WTC11 (cell line): ENCODE measurements at places on chromosomes 11 and 22. TPM values are rescaled to one million over a fixed set of nuclear protein-coding genes. Genes with fewer than 3 reads are reported as not detected.
A peak's percentile ranks its signal among the peaks of the same experiment; 100 is the strongest.

GRCh38 chr22:26479043-26479791 lies 4.4 kb downstream of the HPS4 start:
- peak overlapping the region; percentile 1 for H3K4me3 ChIP-seq
- H3K27ac ChIP-seq = peak overlapping the region; percentile 38
- H3K36me3 ChIP-seq = peaks cover 43% of the 10 kb centered on the region
- peaks cover 35% of the 10 kb centered on the region for H3K4me1 ChIP-seq

GRCh38 chr11:112670806-112671570 lies 290.2 kb upstream of the NCAM1 start:
- no peak overlapping the region for H3K27ac ChIP-seq
- peaks cover 27% of the 10 kb centered on the region for H3K36me3 ChIP-seq
- no peak overlapping the region for H3K4me3 ChIP-seq
- H3K27me3 ChIP-seq = no peaks in the 10 kb centered on the region; the same call in 1 of the 2 replicates
- H3K4me1 ChIP-seq = peaks cover 5% of the 10 kb centered on the region
- no peak for DNase-seq

- no peak for DNase-seq
- no peaks in the 10 kb centered on the region for H3K4me1 ChIP-seq
- H3K4me3 ChIP-seq = no peak overlapping the region
- H3K27me3 ChIP-seq = no peaks in the 10 kb centered on the region
- H3K36me3 ChIP-seq = no peaks in the 10 kb centered on the region
- H3K27ac ChIP-seq = no peak overlapping the region
Measured at GRCh38 chr22:43293259-43293654, 49.9 kb downstream of the SCUBE1 start.

- peak; percentile 46 for DNase-seq
- H3K27me3 ChIP-seq = no peaks in the 10 kb centered on the region; the same call in 1 of the 2 replicates
- no peaks in the 10 kb centered on the region for H3K36me3 ChIP-seq
- peaks cover 32% of the 10 kb centered on the region for H3K4me1 ChIP-seq
- no peak overlapping the region for H3K4me3 ChIP-seq
Measured at GRCh38 chr11:116144387-116144958, 628.3 kb downstream of the BUD13 start.

Gene FXYD6
- total RNA-seq = 26.2 to 31.6 TPM (median 30.1 TPM) in 3 replicates

Gene NAALADL1
- 4.5 to 6.1 TPM (median 5.9 TPM) in 3 replicates for total RNA-seq

Gene SART1
- 52.3 to 57.0 TPM (median 52.5 TPM) in 3 replicates for total RNA-seq
